Kidney (tissue), 22 donors: ENCODE measurements at places on chromosomes 6 and 20. TPM values are rescaled to one million over a fixed set of nuclear protein-coding genes. Genes with fewer than 3 reads are reported as not detected.

DNA sequence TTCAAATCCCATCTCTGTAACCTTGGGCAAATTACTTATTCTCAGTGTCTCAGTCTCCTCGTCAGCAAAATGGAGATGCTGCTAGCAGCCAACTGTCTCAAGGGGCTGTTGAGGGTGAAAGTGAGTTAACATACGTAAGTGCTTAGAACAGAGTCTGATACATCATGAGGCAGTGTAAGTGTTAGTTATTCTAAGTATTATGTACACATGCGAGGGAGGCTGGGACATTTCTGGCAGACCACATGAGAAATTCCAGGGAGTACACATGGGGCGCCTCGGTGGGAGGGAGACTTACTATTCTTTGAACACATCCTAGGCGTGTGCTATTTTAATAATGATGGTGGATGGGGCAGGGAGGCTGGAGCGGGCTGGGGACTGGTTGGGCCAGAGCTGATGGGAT, 99.1 kb downstream of the DLGAP4 start:
- no peaks in the 10 kb centered on the region for H3K36me3 ChIP-seq
- H3K4me3 ChIP-seq, result no peak overlapping the region
- no peak for DNase-seq
- H3K27me3 ChIP-seq, result no peaks in the 10 kb centered on the region
- H3K27ac ChIP-seq, result no peak overlapping the region

Gene DNAH8
- not detected for polyA plus RNA-seq

Gene FOXS1
- polyA plus RNA-seq, result 9.8 TPM

- no peaks in the 10 kb centered on the region for H3K4me1 ChIP-seq
- no peaks in the 10 kb centered on the region for H3K36me3 ChIP-seq
- H3K4me3 ChIP-seq, result no peak overlapping the region
- no peak for DNase-seq
- no peaks in the 10 kb centered on the region for H3K27me3 ChIP-seq
Observed at GRCh38 chr6:137829641-137830083, 37.4 kb upstream of the TNFAIP3 start.

DNA sequence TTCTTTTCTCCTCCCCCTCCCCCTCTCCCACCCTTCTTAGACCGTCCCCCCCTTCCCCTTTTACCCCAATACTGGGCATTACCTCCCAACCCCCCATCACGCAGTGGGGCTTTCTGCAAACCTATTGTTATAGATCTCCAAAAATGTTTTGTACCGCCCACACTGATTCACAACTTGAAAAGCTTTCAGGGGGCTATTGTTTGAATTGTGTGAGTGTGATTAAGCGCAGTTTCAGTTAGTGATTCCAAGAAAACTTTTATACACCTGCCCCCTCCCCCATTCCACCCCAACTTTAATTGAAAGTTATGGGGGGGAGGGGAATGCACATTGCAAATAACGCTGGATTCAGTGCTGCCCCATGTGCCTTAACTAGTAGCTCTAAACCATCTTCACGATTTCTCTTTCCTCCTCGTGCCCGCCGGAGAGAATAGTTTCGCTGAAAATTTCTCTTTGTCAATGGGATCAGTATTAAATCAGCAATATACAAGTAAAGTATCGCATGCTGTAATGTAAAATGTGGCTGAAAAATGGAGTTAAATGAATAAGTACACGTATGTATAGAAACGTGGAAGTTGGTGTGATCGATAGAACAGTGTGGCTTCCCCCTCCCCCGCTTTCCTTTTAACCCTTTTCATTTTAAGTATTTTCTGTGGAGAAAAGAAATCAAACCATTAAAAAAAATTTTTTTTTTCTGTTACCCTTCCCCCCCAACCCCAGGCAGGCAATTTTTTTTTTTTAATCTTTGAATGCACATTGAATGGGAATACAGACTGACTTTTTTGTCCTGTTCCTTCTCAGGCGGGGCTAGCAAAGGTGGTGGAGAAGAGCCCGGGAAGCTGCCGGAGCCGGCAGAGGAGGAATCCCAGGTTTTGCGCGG, 632 bp downstream of the LIN28B start:
- peak; percentile 59 for DNase-seq
- H3K4me1 ChIP-seq, result no peaks in the 10 kb centered on the region

Gene FUT9
- polyA plus RNA-seq, result 0.06 TPM

DNA sequence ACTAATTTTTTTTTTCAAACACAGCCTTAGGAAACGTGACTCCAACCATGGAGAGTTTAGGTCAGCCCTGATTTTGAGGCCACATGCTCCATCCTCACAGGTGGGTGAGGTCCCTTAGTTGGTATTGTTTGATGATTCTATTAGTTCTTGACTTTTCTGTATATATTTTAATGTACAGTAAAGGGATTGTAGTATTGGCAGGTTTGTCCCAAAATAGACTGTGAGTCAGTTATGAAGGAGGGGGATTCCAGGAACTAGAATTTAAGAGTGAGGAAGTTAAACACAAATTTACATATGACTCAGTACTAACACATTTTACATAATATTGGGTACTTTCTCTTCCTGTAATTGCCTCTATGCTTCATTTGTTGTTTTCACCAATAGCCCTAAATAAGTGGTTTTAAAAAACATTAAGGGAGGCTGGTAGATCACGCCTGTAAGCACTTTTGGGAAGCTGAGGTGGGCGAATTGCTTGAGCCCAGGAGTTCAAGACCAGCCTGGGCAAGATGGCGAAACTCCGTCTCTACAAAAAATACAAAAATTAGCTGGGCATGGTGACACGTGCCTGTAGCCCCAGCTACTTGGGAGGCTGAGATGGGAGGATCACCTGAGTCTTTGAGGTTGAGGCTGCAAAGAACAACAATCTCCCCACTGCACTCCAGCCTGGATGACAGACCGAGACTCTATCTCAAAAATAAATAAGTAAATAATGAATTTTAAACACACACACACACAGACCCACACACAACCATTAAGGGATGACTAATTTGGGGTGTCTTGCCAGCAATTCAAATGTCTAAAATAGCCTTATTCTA, 81.8 kb downstream of the SGK1 start:
- no peaks in the 10 kb centered on the region for H3K36me3 ChIP-seq
- DNase-seq, result no peak
- H3K27me3 ChIP-seq, result no peaks in the 10 kb centered on the region
- H3K4me1 ChIP-seq, result no peaks in the 10 kb centered on the region
- H3K27ac ChIP-seq, result no peak overlapping the region

Gene RAET1E
- polyA plus RNA-seq, result 3.1 TPM

DNA sequence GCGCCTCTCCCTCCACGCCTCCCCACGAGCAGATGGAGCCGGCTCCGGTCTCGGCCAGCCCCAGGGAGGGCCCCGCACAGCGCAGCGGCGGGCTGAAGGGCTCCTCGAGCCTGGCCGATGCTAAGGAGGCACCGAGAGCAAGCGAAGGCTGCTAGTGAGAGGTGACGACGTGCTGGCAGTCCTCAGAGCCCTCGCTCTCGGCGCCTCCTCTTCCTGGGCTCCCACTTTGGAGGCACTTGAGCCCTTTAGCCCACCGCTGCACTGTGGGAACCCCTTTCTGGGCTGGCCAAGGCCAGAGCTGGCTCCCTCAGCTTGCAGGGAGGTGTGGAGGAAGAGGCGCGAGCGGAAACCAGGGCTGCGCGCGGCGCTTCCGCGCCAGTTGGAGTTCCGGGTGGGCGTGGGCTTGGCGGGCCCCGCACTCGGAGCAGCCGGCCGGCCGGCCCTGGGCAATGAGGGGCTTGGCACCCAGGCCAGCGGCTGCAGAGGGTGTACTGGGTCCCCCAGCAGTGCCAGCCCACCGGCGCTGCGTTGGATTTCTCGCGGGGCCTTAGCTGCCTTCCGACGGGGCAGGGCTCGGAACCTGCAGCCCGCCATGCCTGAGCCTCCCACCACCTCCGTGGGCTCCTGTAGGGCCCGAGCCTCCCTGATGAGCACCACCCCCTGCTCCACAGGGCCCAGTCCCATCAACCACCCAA, 2.5 kb upstream of the TMEM14C start:
- no peaks in the 10 kb centered on the region for H3K27me3 ChIP-seq
- peaks cover 17% of the 10 kb centered on the region for H3K4me1 ChIP-seq
- peak overlapping the region; percentile 57 for H3K27ac ChIP-seq
- peak overlapping the region; percentile 74 for H3K4me3 ChIP-seq

Gene FOXC1
- 18.0 TPM for polyA plus RNA-seq

GRCh38 chr20:50379049-50379990, 130.9 kb upstream of the PTPN1 start:
- peak; percentile 56 for DNase-seq
- H3K27ac ChIP-seq, result peak overlapping the region; percentile 15
- H3K4me3 ChIP-seq, result no peak overlapping the region
- H3K36me3 ChIP-seq, result no peaks in the 10 kb centered on the region

DNA sequence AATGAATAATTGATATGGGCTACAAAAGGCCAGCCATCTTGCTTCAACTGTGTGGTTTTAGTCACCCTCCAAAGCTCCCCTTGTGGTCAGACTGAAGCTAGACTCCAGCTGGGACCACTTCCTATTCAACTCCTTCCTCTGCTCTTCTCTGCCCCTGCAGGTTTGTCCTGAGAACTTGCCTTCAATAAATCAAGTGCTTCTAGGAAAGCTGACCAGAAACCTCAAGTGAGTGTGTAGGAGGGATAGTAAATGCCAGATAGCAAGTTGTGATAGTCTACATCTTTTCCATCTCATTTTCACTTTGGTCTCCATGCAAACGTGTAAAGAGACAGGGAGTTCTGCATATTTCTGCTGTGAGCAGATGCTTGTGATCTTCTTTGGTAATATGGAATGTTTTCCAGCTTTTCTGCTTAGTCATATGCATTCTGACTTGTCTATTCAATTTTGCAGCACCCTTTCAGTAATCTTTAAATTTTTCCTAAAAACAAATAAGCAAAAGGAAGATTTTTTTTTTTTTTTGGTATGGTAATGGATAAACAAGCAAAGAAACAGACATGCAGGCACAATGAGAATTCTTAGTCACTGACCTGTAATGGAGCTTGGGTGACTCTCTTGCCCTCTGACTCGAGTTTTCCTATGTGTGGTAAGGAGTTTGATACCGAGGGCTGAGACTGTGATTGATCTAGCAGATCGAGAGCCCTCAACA, 201.3 kb upstream of the BTBD3 start:
- H3K36me3 ChIP-seq, result no peaks in the 10 kb centered on the region
- H3K27me3 ChIP-seq, result no peaks in the 10 kb centered on the region
- H3K4me3 ChIP-seq, result no peak overlapping the region
- no peak overlapping the region for H3K27ac ChIP-seq
- peak; percentile 41 for DNase-seq

DNA sequence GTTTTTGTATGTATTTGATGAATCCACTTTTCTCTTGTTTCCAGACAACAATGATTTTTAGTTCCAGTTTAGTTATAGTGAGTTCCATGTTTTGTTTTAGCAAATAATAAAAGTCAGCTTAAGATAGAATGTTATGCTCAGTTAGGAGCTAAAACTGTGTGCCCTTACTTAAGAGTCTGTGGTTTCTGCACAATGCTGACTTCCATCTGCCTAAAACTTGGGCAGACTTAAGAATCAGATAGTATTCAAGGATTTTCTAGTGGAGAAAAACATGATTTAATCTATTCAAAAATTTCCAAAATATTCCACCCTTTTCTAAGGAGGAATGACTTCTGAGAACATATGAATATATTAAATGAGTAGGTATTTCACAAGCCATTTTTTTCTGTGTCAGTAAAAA, 32.8 kb downstream of the LAMA4 start:
- no peak overlapping the region for H3K4me3 ChIP-seq
- no peak for DNase-seq
- H3K27me3 ChIP-seq, result no peaks in the 10 kb centered on the region

- DNase-seq, result no peak
- H3K36me3 ChIP-seq, result no peaks in the 10 kb centered on the region
- H3K27ac ChIP-seq, result no peak overlapping the region
- H3K4me1 ChIP-seq, result no peaks in the 10 kb centered on the region
- no peak overlapping the region for H3K4me3 ChIP-seq
Observed at GRCh38 chr6:155351273-155352129, 37.2 kb upstream of the TFB1M start.

DNA sequence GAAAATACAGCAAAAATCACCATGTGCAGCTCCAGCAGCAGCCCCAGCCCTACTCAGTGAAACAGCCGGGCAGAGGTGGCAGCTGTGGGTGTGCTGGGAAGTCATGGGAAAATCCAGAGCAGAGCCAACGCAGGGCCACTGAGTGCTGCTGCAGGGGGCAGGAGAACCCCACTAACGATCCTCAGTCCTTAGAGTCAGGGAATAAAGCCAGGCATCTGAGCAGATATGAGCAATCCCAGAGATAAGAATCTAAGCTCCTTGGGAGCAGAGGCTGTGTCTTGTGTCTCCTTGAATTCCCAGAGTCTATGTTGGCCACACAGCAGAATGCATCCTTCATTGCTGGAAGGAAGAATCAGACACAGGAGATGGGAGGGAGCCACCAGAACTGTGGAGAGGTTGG, 493.1 kb upstream of the MAP3K7 start:
- H3K36me3 ChIP-seq, result no peaks in the 10 kb centered on the region
- H3K27ac ChIP-seq, result no peak overlapping the region
- no peaks in the 10 kb centered on the region for H3K27me3 ChIP-seq
- H3K4me3 ChIP-seq, result no peak overlapping the region
- no peak for DNase-seq
- H3K4me1 ChIP-seq, result no peaks in the 10 kb centered on the region

Gene BPIFA1
- not detected for polyA plus RNA-seq

Gene MROH8
- polyA plus RNA-seq, result 4.4 TPM

DNA sequence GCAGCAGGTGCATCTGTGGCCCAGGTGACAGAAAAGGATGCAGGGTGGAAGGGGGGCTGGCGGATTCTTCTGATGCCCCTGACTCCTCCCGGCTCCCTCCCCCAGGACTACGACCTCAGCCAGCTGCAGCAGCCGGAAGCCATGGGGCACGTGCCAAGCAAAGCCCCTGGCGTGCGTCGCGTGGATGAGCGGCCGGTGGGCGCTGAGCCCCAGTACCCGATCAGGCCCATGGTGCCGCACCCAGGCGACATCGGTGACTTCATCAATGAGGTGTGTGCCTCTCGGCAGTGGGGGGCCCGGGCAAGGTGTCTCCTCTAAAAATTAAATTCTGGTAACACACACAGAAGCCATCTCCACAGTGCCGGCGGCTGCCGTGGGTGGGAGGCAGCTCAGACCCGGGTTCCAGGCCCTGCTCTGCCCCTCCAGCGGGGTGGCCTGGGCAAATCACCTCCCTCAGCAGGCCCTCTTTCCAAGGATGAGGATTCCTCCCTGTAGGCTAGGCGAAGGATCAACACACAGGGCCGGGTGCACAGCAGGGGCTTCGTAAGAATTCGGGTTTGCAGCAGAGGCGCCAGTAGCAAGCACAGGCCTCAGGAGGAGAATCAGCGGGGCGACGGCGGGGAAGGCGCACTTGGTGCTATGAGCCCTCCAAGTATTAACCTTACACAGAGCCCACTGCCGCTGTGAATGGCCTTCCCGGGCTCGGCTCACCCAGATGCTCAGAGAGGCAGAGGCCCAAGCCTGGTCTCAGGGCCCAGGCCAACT, 131.5 kb downstream of the TAF4 start:
- H3K36me3 ChIP-seq, result no peaks in the 10 kb centered on the region
- no peak for DNase-seq
- no peaks in the 10 kb centered on the region for H3K27me3 ChIP-seq
- H3K4me1 ChIP-seq, result no peaks in the 10 kb centered on the region
- no peak overlapping the region for H3K27ac ChIP-seq
- no peak overlapping the region for H3K4me3 ChIP-seq
